ENCODE measurements at places on chromosomes 7 and 10.

- DNase-seq, result no peak
Measured at GRCh38 chr7:91276909-91277308, 12.7 kb downstream of the FZD1 start.

- DNase-seq, result no peak
Measured at GRCh38 chr7:138063400-138063799, 12.9 kb upstream of the AKR1D1 start.

- no peak for DNase-seq
Measured at GRCh38 chr10:77034795-77035194, 602.8 kb downstream of the KCNMA1 start.

DNA sequence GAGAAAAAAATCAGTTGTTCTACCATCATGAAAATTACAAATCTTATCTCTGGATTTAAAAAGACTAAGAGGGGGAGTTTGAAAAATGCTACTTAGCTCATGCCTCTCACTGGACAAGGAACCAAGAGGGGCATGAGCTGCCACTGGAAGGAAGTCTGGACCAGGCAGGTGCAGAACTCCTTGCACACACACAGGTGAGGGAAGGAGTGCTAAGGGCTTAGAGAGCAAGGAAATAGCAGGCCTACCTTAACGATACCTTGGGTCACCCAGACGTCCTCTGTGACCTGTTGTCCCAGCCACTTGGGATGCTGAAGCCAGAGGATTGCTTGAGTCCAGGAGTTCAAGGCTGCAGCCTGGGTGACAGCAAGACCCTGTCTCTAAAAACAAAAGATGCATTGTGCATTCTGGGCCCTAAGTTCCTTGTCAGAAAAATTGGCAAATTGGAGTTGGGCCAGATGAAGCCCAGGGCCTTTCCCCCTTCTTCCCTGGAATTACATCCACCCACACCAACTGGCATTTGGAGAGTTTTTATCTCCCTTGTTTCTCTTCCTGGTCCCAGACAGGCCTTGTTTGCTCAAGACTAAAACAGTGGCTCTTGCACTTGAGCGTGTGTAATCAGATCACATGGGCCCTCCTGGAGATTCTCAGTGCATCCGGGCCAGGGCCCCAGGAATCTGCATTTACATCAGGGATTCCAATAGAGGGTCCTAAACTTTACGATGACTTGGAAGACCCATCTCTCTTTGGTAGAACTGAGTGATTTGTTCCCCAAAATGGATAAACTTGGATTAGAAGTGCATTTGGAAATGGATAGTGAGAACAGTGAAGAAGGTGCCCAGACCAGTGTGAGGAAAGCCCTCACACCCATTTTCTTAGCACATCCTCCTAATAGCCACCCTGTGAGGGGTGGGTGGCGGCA is 3.0 kb downstream of the DDIT4 start:
- no peak for DNase-seq

- DNase-seq, result no peak
Measured at GRCh38 chr7:36048141-36048901, 104.7 kb upstream of the EEPD1 start.

DNA sequence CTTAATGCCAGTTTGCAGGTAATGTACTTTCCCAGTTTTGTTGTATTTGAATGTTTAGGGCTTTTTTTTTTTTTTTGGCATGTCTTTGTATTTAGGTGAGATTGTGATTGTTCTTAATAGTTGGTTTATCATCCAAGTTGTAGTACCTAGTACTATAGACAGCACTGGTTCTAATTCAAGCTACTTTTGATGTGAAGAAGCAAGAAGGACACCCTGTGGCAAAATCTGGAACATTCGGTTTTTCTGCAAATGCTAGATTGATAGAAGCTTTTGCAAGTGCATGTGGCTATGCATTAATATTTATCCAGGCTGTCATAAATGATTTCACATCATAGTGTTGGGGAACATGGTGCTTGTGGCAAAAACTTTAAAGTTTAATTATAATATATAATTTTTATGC is 248.9 kb downstream of the FOXP2 start:
- DNase-seq, result no peak

DNA sequence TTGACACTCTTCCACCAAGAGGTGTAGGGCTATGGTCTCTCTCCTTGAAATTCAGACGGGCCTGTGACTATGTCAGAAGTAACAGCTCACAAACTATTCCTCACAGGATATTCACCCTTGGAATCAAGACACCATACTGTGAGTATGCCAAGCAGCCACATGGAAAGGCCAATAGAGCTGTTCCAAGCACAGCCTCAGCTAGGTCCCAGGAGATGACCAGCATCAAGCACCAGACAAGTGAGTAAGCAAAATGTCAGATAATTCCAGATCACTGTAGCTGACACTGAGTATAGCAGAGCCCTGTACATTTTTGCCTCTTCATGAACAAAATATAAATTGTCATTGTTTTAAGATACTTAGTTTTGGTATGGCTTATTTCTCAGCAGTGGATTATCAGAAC is 88.1 kb upstream of the KCND2 start:
- DNase-seq, result no peak

DNA sequence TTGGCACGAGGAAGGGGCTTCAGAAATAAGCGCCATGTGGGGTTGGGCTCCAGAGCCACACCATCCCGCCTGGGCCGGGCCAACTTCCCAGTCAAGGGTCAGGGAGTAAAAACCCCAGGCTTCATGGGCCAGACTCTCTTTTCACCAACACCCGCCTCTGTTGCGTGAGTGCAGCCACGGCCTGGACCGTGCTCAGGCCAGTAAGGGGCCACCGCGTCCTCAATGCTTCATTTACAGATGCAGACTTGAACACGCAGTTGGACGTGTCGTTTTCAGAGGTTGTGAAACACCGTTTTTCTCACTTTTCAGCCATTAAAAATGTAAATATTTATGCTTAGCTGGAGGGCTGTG is 161.0 kb downstream of the WDR37 start:
- no peak for DNase-seq

- no peak for DNase-seq
Measured at GRCh38 chr10:5888351-5888750, 1.3 kb downstream of the ANKRD16 start.

- no peak for DNase-seq
Measured at GRCh38 chr10:11387551-11388222, 223.8 kb downstream of the USP6NL start.

DNA sequence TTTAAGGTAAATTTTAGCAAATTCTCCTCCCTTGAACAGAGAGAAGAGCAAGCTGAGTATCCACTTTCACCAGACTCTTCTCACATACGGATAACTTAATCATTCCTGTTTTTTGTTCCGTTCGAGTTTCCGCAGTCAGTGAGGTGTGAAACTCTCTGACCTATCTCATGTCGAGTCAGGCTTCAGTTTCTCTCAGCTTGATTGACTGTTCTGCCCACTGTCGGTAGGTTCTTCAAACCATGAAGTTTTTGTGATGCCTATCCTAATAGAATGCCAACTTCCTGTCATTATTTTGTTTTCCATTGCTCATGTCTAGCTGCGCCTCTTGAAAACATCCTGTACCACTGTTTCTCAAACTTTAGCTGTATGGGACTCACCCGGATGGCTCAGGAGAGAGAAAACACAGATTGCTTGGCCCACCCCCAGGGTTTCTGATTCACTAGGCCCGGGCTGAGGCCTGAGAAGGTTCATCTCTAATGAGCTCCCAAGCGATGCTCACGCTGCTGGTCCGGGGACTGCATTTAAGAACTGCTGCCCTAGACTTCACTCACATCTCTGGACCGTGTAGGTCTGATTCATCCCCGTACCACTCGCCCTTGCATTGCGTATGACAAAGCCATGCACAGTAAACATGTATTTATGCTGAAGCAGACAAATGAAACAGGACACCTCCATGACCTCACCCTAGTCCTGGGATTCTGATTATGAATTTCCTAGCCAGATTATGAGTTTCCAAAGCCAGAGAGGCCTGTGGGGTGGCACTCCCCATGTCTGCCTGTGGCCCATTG is 208.4 kb upstream of the AGK start:
- DNase-seq, result no peak

- no peak for DNase-seq
Measured at GRCh38 chr7:106794276-106795083, 70.6 kb upstream of the PIK3CG start.

- no peak for DNase-seq
Measured at GRCh38 chr10:97762056-97762455, 9.7 kb downstream of the SFRP5 start.

DNA sequence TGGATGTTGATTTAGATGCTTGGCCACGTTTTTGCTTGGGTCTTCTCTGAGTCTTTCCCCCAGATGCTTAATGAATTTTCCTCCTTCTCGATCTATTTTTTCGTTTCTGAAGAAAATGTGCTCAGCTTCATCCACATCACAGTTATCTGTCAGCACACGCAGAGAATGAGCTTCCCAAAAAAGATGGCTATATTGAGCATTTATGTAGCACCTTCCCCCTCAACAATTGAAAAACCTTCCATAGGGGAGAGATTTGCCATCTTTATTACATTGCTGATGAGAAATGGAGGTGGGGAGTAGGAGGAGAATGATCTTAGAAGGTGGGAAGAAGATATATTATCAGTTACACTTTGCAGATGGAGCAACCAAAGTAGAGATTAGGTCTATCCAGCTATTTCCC is 228.1 kb upstream of the PHYHIPL start:
- DNase-seq, result no peak

DNA sequence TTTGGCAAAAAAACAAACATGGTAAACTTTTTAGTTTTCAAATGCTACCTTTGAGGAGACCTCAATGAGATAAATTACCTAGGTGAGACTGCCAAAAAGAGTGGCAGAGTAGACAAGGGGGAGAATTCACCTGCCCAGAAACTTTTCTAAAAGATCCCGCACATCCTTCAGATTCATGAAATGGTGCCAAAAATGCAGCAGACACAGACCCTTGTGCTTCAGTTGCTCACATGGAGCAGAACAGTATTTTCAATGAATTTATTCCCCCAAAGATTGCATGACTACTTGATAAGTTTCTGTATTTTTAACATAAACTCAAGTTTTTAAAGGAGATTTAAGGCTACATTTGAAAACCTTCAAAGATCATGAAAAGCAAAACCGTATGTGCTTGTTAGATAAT is 270.0 kb downstream of the TRIL start:
- DNase-seq, result no peak

DNA sequence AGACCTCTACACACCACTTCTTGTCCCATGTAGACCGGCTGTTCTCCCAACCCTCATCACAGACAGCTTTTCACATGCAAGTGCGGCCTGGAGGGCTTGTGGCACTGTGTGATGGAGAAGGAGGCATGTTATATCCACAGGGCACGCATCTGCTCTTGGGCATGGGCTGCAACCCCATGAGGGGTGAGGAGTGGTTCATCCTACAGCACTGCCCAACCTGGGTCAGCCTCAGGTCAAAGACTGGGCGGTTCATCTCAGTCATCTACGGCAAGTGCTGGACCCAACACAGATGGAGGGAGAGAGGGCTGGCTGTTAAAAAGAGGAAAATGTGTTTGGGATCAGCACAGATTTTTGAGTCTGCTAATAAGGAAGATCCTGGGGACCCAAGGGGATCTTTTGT is 2.2 kb downstream of the FSCN3 start:
- DNase-seq, result no peak

- peak; percentile 21 for DNase-seq
Measured at GRCh38 chr7:36036590-36036989, 116.5 kb upstream of the EEPD1 start.

DNA sequence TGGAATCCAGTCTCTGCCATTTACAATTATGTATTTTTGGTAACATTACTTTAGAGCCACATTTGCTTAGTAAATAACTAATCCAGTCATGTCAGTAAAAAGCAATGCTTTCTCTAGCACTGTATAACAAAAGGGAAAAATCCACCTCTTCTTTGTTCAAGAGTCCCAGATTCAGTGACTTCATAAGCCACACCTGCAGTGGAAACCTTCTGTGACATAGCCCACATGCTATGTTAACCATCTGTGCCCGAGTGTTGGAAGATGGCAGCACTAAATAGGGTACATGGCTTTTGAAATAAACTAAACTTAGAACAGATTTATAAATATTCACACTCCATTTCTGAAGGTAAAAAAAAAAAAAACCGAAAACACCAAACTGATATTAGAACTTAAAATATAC is 83.0 kb downstream of the CTTNBP2 start:
- DNase-seq, result no peak

DNA sequence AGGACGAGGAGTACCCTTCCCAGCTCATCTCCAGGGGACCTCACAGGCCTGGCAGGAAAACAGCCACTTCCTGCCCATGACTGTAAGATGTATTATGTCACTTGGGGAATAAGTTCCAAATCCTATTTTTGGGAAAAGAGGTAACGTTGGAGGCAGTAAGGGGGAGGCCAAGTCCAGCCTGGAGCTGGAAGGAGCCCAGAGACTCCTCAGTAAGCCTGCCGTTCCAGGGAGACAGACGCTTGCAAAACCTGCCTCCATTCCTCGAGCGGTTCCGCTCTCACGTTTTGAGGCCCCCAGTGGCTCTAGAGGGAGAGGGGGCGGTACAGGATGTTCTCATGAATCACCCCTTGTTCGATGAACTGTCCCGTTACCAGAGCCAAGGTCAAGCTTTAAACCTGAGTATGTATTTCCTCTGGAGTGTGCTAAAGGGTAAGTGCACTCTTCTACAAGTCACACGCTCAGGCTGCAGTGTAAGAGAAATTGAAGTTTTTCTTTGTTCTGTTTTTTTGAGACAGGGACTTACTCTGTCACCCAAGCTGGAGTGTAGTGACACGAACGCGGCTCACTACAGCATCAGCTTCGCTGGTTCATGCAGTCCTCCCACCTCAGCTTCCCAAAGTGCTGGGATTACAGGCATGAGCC is 45.5 kb upstream of the CYTH3 start:
- peak; percentile 79 for DNase-seq

GRCh38 chr7:4834601-4835397 is 27.0 kb downstream of the PAPOLB start:
- DNase-seq, result no peak

DNA sequence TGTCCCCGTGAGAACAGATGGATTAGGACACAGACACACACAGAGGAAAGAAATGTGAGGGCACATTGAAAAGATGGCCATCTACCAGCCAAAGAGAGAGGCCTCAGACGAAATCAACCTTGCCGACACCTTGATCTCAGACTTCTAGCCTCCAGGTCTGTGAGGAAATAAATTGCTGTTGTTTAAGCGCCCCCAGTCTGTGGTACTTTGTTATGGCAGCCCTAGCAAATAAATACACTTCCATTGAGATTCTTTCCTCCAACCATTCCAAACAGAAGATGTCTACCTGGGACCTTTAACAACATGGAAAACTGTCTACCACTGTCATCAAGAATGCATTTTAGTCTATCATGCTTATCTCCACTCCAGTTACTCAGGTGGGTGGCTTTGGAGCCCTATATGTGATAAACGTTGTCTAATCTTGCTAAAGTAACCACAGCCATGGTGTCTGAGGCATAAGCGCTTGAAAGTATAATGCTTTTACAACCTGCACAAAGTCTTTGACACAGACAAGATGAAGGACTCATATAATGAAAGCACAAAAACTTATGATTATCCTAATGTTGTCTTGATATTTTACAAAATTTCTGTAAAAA is 244.3 kb downstream of the MTERF1 start:
- DNase-seq, result no peak

- no peak for DNase-seq
Measured at GRCh38 chr10:4475827-4476490, 350.0 kb upstream of the AKR1E2 start.

- DNase-seq, result no peak
Measured at GRCh38 chr10:49512121-49512809, 26.7 kb downstream of the ERCC6 start.

GRCh38 chr10:25038325-25038724 is 21.9 kb downstream of the THNSL1 start:
- no peak for DNase-seq

GRCh38 chr7:131501930-131502685 is 54.3 kb downstream of the PODXL start:
- DNase-seq, result no peak
